ENCODE measurements at places on chromosomes 5 and 9. TPM values are rescaled to one million over a fixed set of nuclear protein-coding genes. Genes with fewer than 3 reads are reported as not detected.

GRCh38 chr9:33884856-33885701, 68.1 kb downstream of the UBE2R2 start:
- no peak for DNase-seq

DNA sequence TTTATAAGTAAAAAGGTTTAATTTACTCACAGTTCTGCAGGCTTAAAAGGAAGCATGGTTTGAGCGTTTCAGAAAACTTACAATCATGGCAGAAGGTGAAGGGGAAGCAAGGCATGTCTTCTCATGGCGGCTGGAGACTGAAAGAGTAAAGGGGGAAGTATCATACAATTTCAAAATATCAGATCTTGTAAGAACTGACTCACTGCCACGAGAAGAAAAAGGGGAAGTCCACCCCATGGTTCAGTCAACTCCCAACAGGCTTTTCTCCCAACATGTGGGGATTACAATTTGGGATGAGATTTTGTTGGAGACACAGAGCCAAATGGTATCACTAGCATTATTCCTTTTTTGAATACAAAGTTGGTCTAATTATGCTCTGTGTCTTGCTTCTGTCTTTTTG, 627.9 kb upstream of the ST8SIA4 start:
- DNase-seq = no peak

GRCh38 chr9:91580136-91580535, 156.5 kb upstream of the NFIL3 start:
- no peak for DNase-seq

- DNase-seq = no peak
These were observed 1086.5 kb downstream of the EFNA5 start for GRCh38 chr5:106584268-106584667.

GRCh38 chr5:110177729-110178128, 488.0 kb downstream of the MAN2A1 start:
- no peak for DNase-seq

NMUR2 gene
- total RNA-seq = not detected

SLC1A3 gene
- 53.0 TPM for total RNA-seq

TIMD4 gene
- total RNA-seq = not detected
